Naive thymus-derived CD8-positive, alpha-beta T cell (primary cell): ENCODE measurements at places on chromosomes 11 and 22.

- no peak for DNase-seq
Observed at GRCh38 chr11:112644410-112645131, 316.6 kb upstream of the NCAM1 start.

- DNase-seq, result no peak
Observed at GRCh38 chr11:104275992-104276391, 112.0 kb upstream of the PDGFD start.

DNA sequence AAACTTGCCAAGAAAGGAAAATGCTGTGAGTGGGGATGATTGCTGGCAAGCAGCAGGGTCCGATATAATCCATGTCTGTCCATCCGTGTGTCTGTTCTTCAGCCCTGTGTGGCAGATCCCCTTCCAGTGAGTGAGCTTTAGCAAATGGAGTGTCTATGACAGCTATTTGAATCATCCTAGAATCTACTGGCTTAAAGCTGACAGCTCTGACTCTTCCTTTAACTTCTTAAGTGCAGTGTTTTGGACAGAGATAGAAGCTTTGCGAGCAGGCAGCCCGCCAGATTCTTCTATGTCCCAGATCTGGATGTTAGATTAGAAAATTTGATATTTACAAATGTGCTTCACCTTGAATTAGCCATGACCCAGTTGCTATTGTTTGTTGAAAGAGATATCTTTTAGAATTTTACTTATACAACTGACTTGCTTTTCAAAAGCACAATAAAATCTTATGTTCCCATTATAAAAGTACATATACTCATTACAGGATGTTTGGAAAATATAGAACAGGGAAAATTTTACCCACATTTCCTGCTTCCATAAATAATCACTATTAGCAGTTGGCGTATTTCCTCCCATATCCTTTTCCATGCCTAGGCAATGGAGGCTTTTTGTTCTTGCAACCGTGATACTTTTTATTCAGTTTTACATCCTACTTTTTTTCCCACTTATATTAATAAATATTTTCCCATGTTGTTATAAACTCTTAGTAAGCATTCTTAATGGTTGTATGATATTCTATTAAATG, 124.5 kb downstream of the COMMD9 start:
- DNase-seq, result no peak

DNA sequence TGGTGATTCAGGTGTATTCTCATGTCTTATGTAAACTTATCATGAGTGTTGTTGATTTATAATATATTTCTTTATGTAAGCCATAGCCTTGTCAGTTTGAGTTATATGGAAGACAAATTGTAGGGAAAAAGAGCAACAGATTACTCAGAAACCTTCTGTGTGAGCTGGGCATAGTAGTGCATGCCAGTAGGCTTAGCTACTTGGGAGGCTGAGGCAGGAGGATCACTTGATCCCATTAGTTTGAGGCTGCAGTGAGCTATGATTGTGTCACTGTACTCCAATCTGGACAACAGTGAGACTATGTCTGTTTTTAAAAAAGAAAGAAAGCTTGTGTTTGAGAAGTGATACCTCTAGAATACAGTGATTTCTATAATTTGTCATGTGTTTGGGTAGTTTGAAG, 2.2 kb upstream of the RAB30 start:
- no peak for DNase-seq

DNA sequence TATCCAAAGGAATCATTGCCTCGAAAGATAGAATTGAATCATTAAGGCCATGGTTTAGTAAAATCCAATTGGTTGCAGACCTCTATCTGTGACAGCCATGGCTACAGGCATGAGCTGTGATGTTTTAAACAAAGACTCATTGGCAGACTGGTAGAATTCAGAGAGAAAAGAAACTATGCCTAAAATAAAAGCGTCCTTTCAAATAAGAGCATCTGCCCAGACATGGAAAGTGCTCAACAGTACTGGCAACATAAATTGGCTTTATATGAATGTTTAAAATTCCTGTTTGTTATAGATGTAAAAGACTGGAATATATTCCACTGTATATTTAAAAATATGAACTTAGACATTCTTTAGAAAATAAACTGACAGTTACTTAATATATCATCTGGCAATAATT, 2034.2 kb downstream of the LRRC4C start:
- no peak for DNase-seq

- no peak for DNase-seq
Observed at GRCh38 chr11:46718155-46719019, 626 bp upstream of the F2 start.

DNA sequence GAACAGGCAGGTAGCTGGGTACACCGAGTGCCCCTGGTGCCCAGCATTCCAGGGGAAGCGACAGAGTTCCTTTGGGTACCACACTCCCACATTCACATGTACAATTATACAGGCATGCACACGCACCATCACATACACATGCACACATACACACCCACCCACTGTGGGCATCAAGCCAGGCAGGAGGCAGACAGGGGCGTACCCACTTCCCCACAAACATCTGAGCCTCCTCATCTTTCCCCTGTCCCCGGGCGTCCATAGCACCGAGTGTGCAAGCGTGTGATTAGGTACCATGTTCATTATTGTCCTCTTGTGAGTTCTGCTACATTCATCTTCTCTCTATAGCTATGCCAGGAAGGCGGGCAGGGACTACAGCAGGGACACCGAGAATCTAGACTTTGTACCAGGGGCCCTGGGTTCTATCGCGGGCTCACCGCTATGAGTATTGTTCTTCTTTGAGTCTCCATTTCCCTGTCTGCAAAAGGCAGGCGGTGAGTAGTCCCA, 2.1 kb upstream of the CARD10 start:
- no peak for DNase-seq

DNA sequence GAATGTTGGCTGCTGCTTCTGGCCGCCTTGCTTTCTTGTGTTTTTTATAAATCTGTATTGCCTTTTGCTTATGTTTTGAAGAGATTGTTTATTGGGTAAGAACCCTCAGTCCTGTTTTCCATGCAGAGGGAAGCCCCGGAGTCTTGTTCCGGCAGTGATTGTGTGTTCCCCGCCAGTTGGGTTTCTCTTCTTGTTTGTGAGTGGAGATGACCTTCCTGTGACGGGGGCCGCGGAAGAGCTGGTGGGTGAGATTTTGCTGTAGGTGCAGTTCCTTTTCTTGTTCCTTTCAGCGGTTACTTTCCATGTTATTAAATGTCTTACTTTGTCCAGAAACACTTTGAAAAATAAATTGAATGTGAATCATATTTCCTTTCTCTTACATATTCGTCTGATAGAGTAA, 8.3 kb downstream of the TBC1D22A start:
- no peak for DNase-seq

DNA sequence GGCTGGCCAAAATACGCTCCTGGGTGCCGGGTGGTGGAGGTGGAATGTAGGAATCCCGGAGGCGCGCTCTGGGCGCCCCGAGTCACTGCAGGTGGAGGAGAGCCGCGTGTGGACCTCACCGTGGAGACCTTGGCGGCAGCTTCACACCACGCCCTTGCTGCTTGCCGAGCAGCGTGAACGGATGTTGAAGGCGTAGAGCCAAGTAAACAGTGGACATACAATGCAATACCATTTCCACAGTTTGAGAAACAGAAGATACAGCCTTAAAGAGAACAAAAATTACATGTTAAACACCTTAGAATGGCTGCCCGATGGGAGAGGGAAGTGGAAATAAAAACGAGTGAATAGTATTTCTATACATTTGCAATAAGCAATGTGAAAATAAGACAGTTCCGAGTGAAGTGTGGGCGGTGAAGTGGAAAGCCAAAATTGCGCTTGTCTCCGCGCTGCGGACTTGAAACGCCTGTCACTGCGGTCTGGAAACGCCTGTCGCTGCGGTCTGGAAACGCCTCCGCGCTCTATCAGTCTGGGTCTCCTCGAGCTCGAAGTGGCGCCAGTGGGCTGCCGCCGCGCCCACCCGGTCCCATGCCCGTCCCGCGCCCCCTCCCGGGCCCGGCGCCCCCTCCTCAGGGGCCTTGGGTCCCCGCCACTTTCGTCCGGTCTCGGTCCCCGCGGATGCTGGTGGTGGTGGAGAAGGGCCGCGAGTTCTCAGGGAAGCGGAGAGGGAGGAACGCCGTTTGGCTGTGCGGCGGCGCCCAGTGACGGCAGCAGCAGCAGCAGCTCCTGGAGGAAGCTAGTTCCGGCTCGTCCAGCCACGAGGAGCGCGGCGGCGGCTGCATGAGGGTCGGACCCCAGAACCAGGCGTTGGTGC, 1.6 kb downstream of the NCR3LG1 start:
- peak; percentile 64 for DNase-seq

DNA sequence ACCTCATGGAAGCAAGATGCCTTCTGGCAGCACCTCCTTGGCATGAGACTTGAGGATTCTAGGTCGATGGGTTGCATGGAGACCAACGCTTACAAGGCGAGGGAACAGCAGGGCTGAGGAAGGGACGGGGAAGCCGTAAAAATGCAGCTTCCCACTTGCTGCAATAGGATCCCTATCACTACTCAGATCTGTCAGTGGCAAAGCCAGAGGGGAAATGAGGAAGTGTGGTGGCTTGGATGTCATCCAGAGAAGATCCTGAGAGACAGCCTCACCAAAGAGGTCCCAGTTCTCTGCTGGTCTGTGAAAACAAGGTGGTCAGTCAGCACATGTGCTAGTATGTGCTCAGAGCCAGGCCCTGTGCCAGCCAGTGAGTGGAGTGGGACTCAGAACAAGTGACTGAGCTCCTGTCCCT, 22.2 kb downstream of the CYB5R2 start:
- DNase-seq, result no peak

GRCh38 chr11:15123849-15124248, 9.1 kb downstream of the INSC start:
- DNase-seq, result no peak

DNA sequence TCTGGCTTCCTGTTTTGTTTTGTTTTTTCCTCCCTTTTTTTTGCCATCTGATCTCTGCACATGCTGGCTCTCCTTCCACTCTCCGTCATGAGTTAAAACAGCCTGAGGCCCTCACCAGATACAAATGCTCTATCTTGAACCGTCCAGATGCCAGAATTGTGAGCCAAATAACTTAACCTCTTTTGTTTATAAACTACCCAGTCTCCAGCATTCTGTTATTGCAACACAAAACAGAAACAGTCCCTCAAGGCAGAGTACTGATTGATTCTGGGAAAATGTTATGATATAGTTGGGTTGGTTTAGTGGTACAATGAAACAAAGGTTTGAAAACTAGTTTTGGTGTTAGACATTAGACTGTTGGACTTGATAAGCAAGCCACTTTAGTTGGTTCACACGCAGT, 1390.0 kb upstream of the RAG2 start:
- DNase-seq, result no peak

DNA sequence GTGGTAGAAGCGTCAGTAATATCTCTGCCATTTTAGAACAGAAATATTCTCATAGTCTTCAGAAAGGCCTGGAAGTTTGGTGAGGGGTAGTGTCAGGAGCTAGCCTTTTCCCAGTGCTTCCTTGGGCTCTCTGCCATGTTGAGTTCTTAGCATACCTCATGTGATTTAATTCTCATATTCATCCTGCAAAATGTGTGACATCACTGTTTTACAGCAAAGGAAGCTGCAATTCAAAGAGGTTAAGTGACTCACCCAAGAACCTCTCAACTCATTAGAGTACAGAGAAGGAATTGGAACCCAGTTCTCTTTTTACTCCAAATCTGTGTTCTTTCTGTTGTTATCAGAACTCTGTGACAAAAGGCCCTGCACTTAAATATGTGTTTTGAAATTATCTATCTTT, 72.1 kb downstream of the RNF169 start:
- DNase-seq, result no peak

DNA sequence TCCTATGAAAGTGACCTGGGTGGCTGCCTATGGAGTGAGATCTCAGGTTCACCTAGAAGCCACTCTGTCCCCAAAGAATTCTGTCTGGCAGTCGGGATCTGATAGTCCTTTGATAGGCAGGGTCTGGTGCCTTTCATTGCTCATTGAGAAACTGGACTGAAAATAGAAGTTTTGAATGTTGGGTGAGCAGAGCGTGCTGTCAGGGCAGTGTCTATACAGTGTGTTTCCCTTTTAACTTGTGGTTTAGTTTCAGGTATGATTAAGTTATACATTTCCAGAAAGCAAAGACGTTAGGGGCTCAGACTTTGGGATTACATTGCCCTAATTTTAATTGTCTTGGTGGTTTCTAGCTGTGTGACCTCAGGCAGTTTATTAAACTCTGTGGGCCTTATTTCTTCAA, 111.3 kb upstream of the PAX6 start:
- no peak for DNase-seq

- DNase-seq, result no peak
Observed at GRCh38 chr22:49850021-49850911, 3.4 kb upstream of the ZBED4 start.

DNA sequence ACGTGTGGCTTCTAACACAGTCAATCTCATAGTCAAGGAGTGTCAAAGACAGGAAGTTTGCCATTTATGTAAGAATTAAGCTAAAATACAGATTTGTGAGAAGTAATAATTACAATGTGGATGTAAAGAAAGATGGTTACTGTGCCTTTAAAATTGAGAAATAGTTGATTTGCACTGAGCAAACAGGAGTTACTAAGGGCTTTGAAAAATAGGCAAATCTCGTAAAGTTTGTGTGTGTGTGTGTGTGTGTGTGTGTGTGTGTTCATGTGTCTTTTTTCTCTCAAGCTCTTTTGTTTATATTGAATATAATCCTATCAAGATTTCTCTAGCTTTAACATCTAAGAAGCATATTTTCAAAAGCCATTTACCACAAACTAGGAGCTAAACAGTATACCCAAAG, 2284.5 kb downstream of the LRRC4C start:
- DNase-seq, result no peak

- no peak for DNase-seq
Observed at GRCh38 chr11:80593648-80594374, 1153.0 kb upstream of the TENM4 start.

DNA sequence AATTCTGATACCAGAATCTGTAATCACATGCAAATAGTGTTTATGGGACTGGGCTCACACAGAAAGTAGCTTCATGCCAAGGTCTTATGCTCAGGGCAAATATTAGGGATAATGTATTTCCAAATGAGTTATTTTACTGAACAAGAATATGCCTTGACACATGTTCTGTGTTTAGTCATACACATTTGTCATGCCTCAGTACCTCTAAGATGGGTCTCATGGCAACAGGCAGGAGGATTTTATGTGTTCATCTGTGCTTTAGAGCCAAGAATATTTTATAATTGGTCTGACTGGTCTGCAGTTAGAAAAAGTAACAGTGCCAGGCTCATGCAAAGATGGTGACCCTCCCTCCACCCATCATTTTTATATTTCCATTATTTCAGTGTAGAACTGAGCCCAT, 49.1 kb downstream of the JAM3 start:
- no peak for DNase-seq

DNA sequence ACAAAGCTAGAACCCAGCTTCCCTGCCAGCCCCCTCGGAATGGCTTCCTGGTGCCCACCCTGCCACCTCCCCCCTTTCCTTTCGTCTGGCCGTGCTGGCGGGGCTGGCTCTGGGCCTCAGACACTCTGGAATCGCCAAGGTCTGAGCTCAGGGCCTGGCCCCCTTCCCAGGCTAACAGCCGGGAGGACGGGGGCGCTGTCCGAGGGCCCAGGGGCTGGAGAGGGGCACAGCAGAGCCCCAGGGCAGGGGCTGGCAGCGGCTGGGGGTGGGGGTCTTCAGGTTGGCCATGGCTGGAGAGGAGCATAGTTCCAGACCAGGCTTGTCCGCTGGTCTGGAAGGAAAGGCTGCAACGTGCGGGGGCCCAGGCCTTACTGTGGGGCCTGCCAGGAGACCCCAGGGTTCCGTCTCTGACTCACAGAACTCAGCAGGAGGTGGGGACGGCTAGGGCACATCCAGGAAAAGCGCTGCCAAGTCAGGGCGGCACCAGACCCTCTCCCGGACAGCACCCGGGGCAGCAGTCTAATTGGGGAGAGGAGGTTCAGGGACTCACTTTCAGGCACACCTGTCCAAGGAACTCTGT, 861 bp upstream of the LTBP3 start:
- no peak for DNase-seq
